ENCODE measurements at places on chromosomes 7 and 10. TPM values are rescaled to one million over a fixed set of nuclear protein-coding genes. Genes with fewer than 3 reads are reported as not detected.

- no peak overlapping the region for H3K4me3 ChIP-seq
- H3K36me3 ChIP-seq = no peaks in the 10 kb centered on the region
- no peaks in the 10 kb centered on the region for H3K27me3 ChIP-seq
- peaks cover 52% of the 10 kb centered on the region for H3K4me1 ChIP-seq
- DNase-seq = peak; percentile 3
- H3K27ac ChIP-seq = no peak overlapping the region
Observed at GRCh38 chr10:122379041-122379440, 4.5 kb downstream of the PLEKHA1 start.

DNA sequence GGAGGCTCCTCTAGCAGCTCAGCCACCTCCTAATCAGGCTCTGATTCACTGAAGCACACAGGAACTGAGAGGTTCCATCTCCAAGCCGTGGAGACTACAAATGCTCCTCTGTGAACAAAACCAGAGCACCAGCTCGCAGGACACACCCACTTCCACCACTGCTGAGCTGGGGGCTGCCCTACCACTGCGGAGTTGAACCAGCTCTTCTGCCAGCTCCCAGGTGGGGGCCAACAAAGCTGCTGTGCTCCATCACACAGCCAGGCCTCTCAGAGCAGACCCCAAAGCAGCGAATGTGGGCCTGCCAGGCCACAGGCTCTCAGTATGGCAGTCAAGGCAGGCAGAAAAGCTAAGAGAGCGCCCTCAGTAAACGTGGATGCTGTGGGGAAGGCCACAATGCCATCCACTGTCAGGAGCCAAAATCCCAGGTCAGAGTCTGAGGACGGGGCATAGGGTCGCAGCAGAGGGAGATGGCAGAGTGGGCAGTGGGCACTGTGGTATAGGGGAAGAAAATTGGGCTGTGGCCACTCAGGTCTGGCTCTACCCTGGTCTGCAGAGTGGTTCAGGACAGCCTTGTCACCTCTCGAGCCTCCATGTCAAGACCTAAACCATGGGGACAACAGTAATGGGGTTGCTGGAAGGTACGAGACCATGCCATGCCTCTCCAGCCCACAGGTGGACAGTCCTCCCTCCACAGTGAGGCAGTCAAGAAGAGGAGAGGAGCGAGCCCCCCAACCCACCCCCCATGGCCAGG, 82.1 kb downstream of the GRID1 start:
- no peaks in the 10 kb centered on the region for H3K36me3 ChIP-seq
- H3K27ac ChIP-seq = no peak overlapping the region
- H3K27me3 ChIP-seq = no peaks in the 10 kb centered on the region
- H3K4me3 ChIP-seq = no peak overlapping the region
- DNase-seq = no peak
- no peaks in the 10 kb centered on the region for H3K4me1 ChIP-seq

DNA sequence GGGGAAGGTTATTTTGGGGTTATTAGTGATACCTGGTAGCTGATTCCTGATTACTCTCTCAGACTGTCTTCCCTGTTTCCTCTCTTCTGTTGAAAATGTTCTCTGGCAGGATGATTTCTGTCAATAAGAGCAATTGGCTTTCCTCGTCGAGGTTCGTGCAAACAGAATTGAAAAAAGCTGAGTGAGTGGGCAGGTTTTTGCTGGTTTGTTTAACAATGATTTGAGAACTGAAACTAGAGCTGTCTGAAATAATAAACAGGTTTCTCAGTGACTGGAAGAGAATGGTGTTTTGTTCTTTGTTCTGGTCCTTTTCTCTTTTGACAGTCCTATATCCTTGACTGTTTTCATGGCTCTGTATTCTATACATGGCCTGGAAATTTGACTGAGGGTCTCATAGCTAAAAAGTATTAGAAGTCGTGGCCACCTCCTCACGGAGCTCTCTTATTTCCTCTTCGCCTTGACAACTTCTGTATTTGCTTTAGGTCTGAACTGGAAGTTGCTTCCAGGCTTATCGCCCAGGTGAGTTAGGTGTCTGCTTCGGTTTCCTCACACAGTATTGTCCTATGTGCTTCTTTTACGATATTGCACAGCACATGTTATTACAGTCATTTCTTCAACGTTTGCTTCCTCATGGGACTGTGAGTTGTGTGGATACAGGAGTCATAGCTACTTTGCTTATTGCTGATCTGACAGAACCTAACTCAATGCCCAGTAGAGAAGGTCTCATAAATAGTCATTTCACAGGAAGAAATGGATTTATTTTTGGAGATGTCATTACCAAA, 403.6 kb downstream of the NRG3 start:
- no peak for DNase-seq
- H3K27ac ChIP-seq = no peak overlapping the region

DNA sequence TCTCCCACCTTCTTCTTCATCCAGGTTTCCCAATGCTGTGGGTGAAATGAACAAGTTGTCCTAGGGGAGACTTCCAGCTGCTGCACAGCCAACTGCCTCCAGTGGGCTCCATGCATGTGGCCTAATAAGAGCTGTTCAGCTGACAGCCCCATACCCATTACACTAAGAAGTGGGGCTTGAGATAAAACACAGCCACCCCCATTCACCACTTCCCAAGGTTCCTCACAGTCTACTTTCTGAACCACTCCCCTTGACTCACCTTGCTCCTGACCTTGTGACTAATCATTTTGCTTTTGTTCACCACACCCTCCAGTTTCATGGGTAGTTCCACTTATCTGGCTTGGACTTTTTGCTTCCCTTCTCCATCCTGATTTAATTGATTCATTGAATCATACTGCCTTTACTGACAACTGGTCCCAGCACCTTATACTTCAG, 119.3 kb downstream of the CABCOCO1 start:
- H3K4me3 ChIP-seq = no peak overlapping the region
- no peak overlapping the region for H3K27ac ChIP-seq
- no peaks in the 10 kb centered on the region for H3K27me3 ChIP-seq
- no peak for DNase-seq

- H3K36me3 ChIP-seq = peaks cover 4% of the 10 kb centered on the region
- no peak for DNase-seq
- H3K4me3 ChIP-seq = no peak overlapping the region
- H3K27me3 ChIP-seq = no peaks in the 10 kb centered on the region
Observed at GRCh38 chr10:97328646-97329453, 5.7 kb downstream of the FRAT2 start.

DNA sequence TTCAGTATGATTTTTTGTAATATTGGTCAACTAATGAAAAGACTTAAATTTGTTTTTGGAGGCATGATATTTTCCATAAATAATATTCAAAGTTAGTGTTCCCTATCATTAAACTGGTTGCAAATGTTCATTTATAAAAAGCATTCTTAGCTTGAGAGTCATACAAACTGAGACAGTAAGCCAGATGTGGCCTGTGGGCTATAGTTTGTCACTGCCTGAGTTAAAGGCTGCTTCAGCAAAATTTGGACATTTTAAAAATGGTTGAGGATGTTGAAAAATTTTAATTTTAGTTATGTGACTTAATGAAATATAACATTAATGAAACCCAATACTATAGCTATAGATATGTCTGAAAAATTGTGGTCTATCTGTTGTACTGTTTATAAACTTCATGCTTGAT, 180.2 kb upstream of the CACNA2D1 start:
- no peaks in the 10 kb centered on the region for H3K27me3 ChIP-seq
- H3K4me1 ChIP-seq = no peaks in the 10 kb centered on the region
- no peaks in the 10 kb centered on the region for H3K36me3 ChIP-seq

GRCh38 chr10:99973190-99973589, 36.6 kb downstream of the DNMBP start:
- DNase-seq = no peak
- H3K27ac ChIP-seq = no peak overlapping the region
- no peak overlapping the region for H3K4me3 ChIP-seq
- H3K27me3 ChIP-seq = no peaks in the 10 kb centered on the region
- no peaks in the 10 kb centered on the region for H3K4me1 ChIP-seq
- H3K36me3 ChIP-seq = no peaks in the 10 kb centered on the region

GRCh38 chr7:50212666-50213621, 91.6 kb upstream of the IKZF1 start:
- no peaks in the 10 kb centered on the region for H3K36me3 ChIP-seq
- H3K27me3 ChIP-seq = no peaks in the 10 kb centered on the region
- H3K4me3 ChIP-seq = no peak overlapping the region
- DNase-seq = no peak

DNA sequence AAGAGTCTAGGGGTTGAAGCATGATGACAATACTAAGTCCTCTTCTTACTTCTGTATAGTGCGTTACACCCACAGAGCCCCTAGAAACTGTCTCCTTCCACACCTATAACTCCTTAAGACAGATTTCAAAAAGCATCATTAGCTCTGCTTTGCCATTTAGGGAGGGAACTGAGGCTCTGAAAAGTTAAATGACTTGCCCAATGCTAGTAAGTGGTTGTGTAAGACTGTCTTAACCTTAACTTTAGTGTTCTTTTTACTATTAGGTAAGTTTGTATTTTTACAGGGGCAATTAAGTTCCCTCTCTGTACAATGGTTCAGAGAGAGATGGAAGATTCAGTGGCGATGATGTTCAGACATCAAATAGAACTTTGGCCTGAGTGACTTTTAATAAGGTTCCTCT, 72.7 kb upstream of the ASAH2 start:
- H3K4me1 ChIP-seq = no peaks in the 10 kb centered on the region
- no peak overlapping the region for H3K27ac ChIP-seq
- DNase-seq = no peak
- no peaks in the 10 kb centered on the region for H3K36me3 ChIP-seq
- H3K4me3 ChIP-seq = no peak overlapping the region

GRCh38 chr7:85528581-85528980, 341.7 kb upstream of the SEMA3D start:
- DNase-seq = no peak
- no peaks in the 10 kb centered on the region for H3K36me3 ChIP-seq
- H3K27ac ChIP-seq = no peak overlapping the region

DNA sequence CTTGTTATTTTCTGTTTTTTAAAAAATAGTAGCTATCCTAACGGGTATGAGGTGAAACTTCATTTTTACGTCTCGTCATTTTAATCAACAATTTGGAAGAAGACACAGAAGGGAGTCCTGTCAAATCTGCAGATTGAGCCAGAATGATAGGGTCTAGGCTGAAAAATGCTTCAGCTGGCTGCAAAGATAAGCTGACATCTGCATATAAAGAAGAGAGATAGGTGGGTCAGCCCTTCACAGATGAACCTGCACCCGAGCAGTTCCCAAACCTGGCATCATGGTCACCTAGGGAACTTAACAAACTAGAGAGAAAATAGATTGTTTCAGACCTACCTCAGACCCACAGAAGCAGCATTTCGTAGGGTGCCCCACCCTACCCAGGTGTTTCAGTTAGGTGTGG, 35.2 kb upstream of the BMPR1A start:
- no peaks in the 10 kb centered on the region for H3K4me1 ChIP-seq
- H3K36me3 ChIP-seq = no peaks in the 10 kb centered on the region
- no peak overlapping the region for H3K27ac ChIP-seq
- H3K27me3 ChIP-seq = no peaks in the 10 kb centered on the region
- H3K4me3 ChIP-seq = no peak overlapping the region
- no peak for DNase-seq

DNA sequence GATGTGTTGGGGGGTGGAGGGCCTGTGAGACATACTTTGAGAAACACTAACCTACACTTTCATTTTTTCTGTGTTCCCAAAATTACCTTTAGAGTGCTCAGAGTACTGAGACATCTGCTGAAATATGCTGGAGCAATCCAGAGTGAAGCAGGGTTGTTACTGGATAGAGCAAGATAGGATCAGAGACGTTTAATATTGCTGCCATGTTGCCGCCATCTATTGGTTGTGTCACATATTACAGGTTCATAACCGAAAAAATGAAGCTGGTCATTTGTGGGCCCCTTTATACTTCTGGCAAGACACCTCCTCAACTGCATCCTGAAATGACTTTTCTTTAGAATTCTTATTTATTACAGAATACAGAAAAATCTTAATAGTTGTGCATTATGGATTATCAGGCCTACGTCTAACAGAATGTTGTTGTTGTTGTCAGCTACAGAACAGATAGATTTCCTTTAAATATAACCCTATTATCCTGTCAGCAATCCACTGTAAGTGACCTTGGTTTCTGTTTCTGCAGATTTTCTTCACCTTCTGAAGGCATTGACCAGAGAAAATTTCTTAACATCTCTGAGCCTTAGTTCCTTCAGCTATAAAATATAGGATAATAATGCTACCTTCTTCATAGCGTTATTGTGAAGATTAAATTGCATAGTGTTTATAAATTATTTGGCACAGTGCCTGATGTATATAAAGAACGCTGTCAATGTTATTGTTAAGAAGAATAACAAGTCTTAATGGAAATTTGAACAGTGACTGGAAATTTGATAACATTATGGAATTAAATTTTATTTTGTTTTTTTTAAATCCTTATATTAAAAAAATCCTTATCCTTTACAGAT, 16.2 kb upstream of the DLD start:
- H3K27me3 ChIP-seq = no peaks in the 10 kb centered on the region
- H3K4me3 ChIP-seq = no peak overlapping the region
- H3K4me1 ChIP-seq = peaks cover 48% of the 10 kb centered on the region
- H3K36me3 ChIP-seq = no peaks in the 10 kb centered on the region
- peak; percentile 52 for DNase-seq

- no peak overlapping the region for H3K27ac ChIP-seq
- H3K27me3 ChIP-seq = no peaks in the 10 kb centered on the region
- DNase-seq = no peak
- H3K4me3 ChIP-seq = no peak overlapping the region
Observed at GRCh38 chr10:104479906-104480593, 126.4 kb downstream of the CFAP58 start.

DNA sequence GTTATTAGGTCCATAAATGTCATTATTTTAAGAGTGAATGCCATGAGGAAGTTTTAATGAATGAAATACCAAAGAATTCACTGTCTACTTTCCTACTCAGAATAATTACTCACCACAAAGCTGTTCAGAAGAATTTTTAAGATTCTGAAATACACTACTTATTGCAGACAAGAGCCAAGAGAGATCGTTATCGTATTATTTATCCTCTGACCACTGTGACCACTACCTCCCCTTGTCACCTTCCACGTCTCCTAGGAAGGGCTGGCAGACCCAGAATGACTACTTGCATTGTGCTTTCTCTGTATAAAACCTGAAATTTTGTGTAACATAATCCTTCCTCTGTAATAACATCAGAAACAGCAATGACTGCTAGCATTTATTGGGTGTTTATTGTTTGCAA, 81.9 kb downstream of the ABCB5 start:
- no peaks in the 10 kb centered on the region for H3K4me1 ChIP-seq
- H3K27ac ChIP-seq = no peak overlapping the region
- H3K36me3 ChIP-seq = no peaks in the 10 kb centered on the region
- H3K4me3 ChIP-seq = no peak overlapping the region
- no peak for DNase-seq

DNA sequence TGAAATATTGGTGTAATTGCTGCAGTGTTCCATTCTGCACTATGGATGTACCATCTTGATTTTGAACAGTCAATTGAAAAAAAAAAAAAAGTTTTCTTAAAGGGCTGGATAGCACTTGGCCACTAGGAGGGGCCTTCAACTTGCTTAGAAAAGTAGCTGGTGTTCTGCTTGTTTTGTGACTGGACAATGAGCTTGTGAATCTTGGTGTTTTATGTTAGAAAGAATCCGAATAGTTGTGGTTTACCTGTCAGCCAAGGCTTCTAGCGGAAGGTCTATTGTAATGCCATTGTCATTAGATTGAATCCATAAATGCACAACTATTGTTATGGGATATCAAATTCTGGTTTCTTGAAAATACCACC, 77.1 kb downstream of the BMPER start:
- H3K36me3 ChIP-seq = no peaks in the 10 kb centered on the region
- no peak for DNase-seq
- no peaks in the 10 kb centered on the region for H3K27me3 ChIP-seq
- H3K27ac ChIP-seq = no peak overlapping the region

ACSM6 gene
- not detected for total RNA-seq

TAS2R41 gene
- 0.73 TPM for total RNA-seq

MYL10 gene
- total RNA-seq = not detected

ALDH18A1 gene
- 29.3 TPM for total RNA-seq

CNPY1 gene
- total RNA-seq = not detected
